C1 segment of cervical spinal cord (tissue), 14 donors: ENCODE measurements at places on chromosomes 3 and 15.

- no peak for DNase-seq
These were observed 283.8 kb downstream of the C3orf38 start for GRCh38 chr3:88433568-88433967.

- no peak for DNase-seq
These were observed 36.6 kb downstream of the PSTPIP1 start for GRCh38 chr15:77031376-77032050.

GRCh38 chr15:46297766-46298165, 662.9 kb downstream of the SQOR start:
- no peak for DNase-seq

DNA sequence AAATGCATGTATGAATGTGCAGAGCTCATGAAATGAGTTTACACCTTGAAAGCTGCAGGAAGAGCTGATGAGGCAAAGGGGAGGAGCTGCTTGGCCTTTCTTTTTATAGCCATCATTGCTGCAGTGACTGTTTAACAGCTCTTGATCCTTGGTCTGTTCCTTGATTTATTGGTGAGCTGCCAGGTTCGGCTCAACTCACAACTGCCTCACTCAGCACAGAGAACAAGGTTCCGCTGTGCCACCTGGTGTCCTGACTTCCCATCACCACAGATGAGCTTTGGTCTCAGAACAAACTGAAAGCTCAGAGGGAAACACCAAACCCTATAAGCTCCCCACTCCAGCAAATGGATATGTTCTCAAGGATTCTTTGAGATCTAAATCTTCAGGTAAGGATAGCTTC, 626.1 kb downstream of the MAGI1 start:
- DNase-seq = no peak

GRCh38 chr3:67706934-67707333, 52.5 kb upstream of the SUCLG2 start:
- no peak for DNase-seq

DNA sequence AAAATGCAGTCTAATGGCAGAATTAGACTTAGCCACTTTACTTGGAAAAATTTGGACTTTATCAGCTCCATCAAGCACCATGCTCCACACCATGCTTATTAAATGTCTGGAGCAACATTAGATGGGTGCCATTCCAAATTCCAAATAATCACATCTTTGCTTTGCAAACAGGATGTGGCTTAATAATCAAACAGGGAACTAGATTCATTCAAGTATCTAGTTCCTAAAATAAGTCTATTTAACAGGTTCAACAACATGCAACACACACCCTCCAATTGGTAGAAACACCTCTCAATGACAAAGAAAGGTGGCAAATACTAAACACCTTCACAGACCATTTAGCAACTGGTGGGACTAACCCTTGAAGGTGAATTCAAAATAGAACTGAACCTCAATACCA, 3.5 kb downstream of the HEXA start:
- DNase-seq = no peak

DNA sequence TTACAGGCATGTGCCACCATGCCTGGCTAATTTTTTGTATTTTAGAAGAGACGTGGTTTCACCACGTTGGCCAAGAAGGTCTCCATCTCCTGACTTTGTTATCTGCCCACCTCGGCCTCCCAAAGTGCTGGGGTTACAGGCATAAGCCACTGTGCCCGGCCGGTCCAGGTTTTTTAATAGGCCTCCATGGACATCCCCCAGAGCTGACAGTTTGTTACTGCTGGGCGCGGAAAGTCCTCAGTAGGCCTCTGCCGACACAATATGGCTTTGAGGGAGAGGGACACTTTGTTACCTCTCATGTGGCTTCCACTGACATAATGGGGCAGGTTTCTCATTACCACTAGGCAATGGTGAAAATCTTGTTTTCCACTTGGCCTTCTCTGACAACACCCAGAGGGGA, 152.0 kb downstream of the WNT7A start:
- DNase-seq = no peak

- no peak for DNase-seq
These were observed 27.8 kb upstream of the ATP13A3 start for GRCh38 chr3:194514626-194515025.

DNA sequence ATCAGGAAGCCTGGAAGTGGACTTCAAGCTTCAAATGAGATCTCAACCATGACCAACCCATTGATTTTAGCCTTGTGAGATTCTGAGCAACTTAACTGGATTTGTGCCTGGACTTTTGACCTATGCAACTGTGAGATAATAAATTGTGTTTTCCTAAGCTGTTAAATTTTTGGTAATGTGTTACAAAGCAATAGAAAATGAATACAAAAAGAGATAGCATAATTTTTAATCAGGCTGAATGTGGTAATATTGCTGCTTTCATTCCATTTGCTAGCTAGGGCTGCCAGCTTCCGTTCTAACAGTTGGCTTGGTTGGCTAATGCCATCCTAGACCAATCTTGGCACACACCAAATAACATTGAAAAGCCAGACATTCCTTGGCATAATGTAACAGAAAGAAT, 12.2 kb downstream of the PROS1 start:
- DNase-seq = no peak

GRCh38 chr3:57451150-57451846, 92.8 kb downstream of the DNAH12 start:
- DNase-seq = no peak

GRCh38 chr15:39504808-39505207, 76.1 kb upstream of the THBS1 start:
- no peak for DNase-seq

- no peak for DNase-seq
These were observed 751.7 kb upstream of the GOLIM4 start for GRCh38 chr3:168847291-168847883.

DNA sequence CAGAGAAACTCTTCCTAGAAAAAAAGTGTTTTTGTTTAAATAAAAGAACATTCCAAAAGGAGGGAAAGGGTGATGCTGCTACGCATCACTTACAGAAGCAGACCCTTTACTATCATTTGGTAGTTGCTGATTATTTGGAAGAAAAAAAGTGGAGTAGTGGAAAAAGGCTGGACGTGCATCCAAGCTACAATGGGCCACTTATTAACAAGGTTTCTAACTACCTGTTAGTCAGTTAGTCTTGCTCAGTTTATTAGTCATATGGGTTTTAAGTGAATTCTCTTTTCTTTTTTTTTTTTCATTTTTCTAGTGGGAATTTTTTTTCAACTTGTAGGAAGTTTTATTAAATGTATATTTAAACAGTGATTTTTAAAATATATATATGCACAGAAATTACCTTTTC, 866.0 kb downstream of the MCTP2 start:
- DNase-seq = no peak

DNA sequence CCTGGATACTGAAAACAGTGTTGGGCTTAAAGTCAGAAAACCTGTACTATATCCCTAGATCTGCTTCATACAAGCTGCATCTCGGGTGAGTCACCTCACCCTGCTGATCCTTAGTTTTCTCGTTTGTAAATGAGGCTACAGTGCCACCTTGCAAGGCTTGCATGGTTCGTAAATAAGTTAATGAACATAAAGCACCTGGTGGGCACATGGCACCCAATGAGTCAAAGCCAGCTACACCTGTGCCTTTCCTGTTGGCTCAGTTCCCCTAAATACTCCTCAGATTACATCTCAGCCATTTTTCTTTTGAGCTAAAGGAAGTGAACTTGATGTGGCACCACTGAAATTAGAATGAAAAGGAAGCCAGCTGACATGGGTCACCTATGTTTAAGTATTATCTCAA, 26.5 kb downstream of the RTP1 start:
- no peak for DNase-seq

DNA sequence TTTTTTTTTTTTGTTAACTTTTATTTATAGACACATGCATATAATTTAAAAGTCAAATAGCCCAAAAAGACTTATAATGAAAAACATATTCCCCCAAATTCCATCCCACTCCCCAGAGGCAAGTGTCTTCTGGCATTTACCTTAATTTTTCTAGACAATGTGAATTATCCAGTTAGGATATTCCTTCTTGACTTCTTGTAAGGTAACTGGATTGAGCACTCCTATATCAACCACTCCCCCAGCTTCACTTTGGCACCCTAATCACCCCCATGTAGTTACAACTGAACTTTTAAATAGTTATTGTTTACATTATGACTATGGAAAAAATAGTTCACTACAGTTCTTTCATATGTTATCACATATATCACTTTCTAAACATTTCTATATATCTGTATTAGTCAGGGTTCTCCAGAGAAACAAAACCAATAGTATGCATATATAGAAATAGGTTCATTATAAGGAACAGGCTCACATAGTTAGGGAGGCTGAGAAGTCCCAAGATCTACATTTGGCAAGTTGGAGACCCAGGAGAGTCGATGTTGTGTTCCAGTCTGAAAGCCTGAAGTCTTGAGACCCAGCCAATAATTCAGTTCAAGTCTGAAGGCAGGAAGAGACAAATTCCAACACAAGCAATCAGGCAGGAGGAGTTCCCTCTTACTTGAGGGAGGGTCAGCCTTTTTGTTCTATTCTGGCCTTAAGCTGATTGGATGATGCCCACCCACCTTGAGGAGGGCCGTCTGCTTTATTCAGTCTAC, 175.8 kb downstream of the THSD4 start:
- no peak for DNase-seq

- DNase-seq = no peak
These were observed 75.3 kb downstream of the NCEH1 start for GRCh38 chr3:172635588-172635987.

- DNase-seq = no peak
These were observed 682 bp downstream of the ITPKA start for GRCh38 chr15:41494190-41494921.

DNA sequence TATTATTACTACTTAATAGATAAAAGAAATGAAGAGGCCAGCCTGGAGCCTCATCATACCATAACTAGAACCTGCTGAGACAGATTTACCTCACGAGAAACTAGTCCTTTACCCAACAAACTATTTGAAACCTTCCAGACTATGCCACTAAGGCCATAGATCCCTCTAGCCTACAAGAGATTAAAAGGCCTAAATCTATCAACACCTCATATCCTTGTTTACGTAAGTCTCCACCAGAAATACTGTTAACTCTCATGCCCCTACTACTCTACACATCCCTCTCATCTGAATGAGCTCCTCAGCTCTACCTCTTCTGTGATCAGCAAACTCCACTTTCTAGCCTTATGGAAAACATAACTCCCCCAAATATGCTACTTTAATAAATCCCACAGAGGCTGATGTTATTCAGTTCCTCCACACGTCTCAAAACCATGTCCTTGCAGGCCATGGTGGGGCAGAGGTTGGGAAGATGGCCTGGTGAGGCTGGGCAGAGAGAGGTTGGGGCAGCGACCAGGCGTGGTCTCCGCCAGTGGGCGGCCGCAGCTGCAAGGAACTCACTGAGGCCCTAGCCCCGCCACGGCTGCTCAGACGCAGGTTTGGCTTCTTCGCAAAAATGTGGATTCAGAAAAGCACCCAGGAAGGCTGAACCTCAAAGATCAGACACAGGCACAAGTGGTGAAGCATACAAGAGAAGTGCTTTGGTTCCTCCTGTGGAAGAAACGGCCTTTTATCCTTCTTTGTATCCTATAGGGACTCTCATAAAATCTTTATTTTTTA, 65.8 kb downstream of the GSK3B start:
- no peak for DNase-seq

DNA sequence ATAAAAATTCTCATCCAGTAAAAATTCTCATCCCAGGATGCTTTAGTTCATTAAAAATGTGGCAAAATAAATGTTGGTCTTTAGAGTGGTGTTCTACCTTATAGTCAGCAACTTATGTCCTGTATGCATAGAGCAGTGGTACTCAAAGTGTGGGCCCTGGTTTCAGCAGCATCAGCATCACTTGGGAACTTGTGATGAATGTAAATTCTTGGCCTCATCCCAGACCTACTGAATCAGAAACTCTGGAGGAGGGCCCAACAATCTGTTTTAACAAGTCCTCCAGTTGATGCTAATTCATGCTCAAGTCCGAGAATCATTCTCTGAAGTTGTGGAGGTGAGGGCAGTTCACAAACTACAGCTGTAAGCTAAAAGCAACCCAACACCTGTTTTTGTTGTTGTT, 307.3 kb upstream of the SATB1 start:
- DNase-seq = no peak

DNA sequence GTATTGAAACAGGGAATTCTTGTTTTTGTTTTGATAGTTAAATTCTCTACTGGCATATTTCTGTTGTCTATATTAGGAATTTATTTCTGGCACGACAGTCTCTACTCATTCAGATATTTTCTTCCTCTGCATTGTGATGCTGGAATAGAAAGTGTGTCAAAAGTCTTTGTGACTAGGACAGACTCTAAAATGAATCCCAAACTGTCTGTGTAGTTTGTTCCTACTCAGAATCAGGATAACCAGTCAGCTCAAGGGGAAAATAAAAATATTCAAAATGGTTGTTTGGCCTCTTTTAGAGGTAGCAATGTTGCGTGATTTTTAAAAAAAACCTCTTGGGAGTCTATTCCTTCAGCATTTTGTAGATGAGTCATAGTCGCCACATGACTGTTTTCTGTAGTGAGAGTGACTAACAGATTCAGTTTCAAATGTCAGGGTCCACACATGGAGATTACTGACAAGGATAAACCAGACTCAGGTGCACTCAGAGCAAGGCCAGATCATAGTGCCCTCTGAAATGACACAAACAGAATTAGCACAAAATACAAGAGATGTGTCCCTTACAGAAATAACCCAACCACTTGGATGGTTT, 13.1 kb downstream of the SLC7A14 start:
- no peak for DNase-seq

- no peak for DNase-seq
These were observed 157.2 kb downstream of the DCLK3 start for GRCh38 chr3:36606871-36607765.

DNA sequence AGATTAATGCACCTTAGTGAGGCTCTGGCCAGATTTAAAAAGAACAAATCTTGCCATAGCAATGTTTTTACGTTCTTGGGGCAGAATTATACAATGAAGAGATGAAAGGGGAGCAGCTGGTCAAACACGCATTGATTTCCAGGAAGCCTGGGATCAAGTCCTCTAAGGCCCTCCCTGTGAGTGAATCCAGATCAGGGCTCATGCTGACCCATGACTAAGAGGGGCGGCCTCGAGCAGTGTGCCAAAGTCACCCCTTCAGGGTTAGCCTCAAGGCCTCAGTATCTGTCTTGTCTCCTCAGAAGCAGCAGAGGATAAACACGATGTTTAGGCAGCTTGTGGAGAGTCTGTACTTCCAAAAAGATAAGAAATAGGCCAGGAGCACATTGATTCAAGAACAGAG, 9.3 kb upstream of the RBP1 start:
- DNase-seq = no peak

DNA sequence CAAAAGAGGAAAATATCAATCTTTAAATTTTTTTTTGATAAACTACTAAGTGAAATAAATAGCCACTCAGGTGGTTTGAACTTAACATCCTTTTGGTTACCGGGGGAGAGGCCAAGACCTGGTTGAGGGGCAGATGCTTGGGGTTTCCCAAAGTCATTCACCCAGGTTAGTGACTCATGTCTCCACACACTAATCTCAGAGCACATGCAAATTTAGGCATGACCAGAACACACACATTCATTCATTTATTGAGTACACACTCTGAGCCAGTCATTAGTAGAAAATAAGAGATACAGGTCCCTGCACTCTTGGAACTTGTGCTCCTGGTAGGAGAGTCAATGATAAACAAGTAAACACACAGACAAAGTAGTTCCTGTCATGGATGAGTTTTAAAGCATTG, 7.3 kb downstream of the ILDR1 start:
- no peak for DNase-seq
